ENCODE measurements at places on chromosomes 2 and 18. TPM values are rescaled to one million over a fixed set of nuclear protein-coding genes. Genes with fewer than 3 reads are reported as not detected.

DNA sequence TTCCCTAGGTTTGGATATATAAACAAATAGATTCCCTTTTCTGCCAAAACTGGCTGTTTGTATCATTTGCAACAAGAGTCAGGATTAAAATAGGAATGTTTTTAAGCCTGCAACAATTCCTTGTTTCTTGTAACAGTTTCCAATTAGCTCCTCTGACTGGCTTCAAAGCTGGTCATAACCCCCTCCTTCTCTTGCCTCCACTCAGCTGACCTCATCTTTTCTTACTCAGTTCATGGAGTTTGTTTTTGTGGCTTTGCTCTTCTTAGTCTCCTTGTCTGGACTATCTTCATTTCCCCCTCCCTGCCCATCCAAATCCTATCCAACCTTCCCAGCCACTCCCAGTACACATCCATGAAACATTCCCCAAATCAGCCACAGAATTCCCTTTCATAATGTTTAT is 14.3 kb upstream of the RAPH1 start:
- no peak for DNase-seq

The SLC40A1 gene
- 1.8 TPM for total RNA-seq

DNA sequence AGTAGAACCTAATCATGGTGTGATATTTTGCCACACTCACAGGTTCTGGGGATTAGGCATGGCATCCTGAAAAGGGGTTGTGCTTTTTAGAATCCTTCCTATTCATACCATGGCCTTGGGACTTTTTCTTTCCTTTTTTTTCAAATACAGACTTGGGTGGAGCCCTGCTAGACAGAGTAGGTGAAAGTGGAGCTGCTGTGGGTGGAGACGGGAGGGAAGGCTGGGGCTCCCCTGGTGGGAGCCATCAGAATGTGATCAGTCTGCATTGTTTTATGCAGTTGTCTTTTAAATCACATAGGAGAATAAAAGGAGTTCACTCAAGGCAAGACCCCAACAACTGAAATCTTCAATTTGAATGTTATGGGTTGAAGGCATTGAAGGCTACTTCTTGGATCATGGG is 130.2 kb downstream of the VAPA start:
- no peak for DNase-seq

DNA sequence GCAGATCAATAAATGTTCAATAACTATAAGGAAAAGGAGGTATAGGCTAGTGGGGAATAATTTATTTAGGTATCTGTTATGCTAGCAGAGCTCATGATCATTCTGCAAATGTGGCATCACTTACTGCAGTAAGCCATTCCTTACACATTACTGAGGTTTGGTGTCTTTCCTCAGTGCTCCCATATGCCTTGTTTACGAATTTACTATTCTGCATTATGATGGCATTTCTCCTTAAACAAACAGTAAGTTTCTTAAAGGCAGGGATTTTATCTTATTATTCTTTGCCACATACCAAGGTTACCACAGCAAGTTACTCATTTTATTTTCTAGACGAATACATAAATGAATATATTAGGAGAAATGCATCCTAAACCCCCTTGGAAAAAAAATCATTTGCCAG is 88.4 kb downstream of the DSEL start:
- no peak for DNase-seq

GRCh38 chr2:16817305-16818202 is 151.9 kb upstream of the CYRIA start:
- DNase-seq, result no peak

The AMER3 gene
- not detected for total RNA-seq

The EVA1A gene
- total RNA-seq, result not detected

All from natural killer cell (primary cell).